NCI-H1417 treated with DMSO at 0.1 percent for 48 hours (cell line): ENCODE measurements at places on chromosomes 3 and 15.

GRCh38 chr3:98003306-98003969, 31.2 kb upstream of the RIOX2 start:
- no peak for DNase-seq

GRCh38 chr3:53166206-53166605, 5.2 kb downstream of the PRKCD start:
- DNase-seq: no peak

- DNase-seq: no peak
Observed at GRCh38 chr3:148791920-148792319, 35.7 kb upstream of the CPB1 start.

GRCh38 chr3:119657887-119658702, 2.3 kb downstream of the POPDC2 start:
- DNase-seq: no peak

GRCh38 chr15:48962662-48963523, 826 bp downstream of the SHC4 start:
- DNase-seq: no peak

GRCh38 chr3:141231952-141232823, 563 bp downstream of the PXYLP1 start:
- DNase-seq: no peak

DNA sequence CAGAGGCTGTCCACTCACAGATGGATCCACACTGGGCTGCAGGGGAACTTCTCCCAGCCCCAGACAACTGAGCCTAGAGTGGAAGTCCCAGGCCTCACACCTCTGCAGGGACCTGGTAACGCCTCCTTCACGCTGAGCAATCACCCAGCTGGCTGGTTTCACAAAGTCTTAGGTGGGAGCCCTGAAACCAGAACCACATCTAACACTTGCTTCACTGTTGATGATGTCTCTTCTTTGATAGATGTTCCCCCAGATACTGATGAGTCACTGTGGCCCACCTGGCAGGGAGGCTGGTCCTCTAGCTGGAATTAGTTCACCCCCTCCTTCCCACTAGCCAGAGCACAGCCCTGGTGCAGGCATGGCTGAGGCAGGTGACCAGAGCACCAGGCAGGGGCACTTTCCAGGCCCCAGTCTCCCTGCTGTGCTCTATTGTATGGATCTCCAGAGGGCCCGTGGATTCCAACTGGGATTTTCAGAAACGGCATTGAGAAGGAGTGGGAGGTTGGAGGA, 33.5 kb downstream of the MYL3 start:
- DNase-seq: no peak

DNA sequence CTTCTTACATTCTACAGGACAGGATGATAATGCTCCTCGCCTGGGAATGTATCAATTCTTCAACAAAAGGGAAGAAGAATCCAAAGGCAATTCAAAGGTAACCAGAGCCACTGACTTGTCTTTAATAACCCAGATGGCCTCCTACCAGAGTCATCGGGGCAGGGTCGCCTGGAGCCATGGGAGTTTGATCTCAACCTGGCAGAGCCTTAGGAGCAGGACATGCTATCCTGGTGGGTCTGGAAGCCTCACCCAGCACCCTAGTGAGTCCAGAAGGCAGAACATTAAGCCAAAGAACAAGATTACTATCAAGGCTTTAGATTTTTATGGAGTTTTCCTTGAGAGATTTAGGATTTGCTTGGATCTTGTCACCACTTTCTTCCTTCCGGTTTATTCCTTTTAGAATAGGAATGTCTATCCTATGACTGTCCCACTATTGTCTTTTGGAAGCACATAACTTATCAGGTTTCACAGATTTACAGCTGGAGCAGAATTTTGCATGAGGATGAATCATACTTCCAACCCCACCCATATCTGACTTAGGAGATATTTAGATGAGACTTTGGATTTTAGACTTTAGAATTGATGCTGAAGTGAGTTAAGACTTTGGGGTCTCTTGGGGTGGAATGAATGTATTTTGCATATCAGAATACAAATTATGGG, 330.3 kb upstream of the GOLIM4 start:
- no peak for DNase-seq

DNA sequence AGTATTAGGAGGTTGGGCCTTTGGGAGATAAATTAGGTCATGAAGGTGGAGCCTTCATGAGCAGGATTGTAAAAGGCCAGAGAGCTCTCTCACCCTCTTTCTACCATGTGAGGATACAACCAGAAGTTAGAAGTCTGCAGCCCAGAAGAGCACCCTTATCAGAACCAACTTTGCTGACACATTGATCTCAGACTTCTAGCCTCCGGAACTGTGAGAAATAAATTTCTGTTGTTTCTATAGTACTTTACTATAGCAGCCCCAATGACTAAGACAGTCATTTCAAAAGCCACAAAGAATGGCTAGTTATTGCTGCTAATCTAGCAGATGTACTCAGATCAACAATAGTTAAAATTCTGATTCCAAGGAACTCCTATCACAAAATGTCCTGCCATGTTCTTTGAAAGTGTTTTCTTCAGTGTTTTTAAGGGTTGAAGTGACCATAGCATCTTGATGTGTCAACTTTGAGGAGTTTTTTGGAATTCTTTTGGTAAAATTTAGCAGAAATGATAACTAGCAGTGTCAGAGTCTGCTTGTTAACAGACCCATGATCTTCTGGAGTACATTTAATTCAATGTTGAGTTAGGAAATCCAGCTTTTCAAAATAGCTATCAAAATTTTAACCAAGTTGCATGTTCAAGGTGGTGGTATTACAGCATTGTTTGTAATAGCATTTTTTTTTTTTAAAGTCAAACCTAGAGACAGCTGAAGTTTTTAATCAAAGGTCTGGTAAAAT, 10.3 kb downstream of the DZIP3 start:
- DNase-seq: no peak

DNA sequence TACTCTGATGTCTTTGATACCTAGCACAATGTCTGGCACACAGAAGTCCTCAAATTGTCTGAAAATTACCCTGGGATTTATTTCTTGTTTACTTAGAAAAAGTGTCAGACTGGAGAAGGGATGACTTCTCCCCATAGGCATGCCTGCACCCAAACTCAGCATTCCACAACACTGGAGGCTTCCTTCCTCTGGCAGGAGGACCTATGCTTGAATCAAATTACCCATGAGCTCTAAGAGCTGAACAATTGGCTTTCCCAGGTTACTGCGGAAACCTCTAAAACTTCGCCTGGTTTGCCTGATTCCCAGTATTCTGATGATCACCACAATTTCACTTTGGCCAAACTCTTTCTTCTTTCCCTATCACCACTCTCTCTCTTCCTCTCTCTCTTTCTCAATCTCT, 217.4 kb downstream of the DIPK2A start:
- DNase-seq: no peak

GRCh38 chr3:194312186-194312742, 38.9 kb downstream of the CPN2 start:
- no peak for DNase-seq

DNA sequence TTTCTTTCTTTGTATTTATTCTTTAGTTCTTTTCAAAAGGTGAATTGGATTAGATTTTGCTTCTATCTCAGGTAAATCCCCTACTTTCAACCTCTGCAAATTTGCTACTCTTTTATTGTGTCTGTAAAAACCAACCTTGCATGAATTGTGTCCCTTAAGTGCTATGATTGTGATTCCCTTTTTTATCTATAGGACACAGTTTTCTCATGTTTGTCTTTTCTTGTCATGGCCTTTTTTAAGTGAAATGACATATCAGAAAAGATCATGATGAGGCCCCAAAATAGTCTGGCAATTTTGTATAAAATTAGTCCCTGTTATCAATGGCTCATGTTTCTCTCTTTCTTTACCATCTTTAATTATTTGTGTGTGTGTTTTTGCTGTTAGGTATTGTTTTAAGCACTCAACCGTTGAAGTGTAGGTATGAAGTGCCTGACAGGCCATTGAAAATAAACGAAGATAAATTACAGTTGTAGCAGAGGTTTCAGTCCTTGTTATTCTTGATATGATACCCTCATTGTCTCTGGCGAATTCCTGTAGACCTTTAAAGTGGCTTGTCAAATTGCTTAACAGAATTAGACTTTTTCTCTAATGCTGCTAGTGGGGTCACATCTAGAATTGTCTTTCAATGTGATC, 184.3 kb downstream of the UBE2E2 start:
- DNase-seq: no peak

DNA sequence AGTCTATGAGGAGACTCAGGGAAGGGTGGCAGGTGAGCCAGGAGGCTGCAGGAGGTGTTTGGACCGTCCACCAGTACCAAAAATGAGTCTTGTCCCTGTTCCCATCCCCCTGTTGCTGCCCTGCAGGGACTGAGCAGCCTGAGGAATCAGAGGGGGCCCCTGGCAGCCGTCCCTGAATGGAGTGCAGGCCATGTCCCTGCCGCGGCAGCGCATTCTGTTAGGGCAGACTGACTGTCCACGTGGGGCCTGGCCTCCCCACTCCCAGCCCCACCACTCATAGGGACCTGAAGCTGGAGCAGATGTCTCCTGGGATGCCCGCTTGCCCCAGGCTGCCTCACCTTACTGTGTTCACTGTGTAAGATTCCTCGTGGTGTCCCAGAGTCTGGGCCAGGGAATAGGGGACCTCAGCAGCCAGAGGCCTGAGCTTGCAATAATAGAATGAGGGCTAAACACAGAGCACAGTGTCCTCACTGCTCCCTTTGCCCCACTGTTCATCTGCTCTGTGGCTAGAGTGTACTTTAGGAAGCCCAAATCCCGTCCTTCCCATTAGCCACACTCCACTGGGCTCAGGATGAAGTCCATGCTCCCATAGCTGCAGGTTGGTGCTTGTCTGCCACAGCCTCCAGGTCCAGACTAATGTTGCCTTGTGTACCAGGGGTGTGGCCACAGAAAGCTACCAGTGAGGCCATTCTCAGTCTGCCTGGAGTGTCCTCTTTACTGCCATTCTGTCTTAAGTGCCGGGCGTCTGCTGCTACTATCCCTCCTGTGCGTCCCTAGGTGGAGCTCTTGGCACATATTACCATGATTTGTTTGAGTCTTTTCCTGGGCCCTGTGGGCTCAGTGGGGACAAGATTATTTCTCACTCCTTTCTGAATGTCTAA, 63.2 kb downstream of the HCN4 start:
- DNase-seq: peak; percentile 68

DNA sequence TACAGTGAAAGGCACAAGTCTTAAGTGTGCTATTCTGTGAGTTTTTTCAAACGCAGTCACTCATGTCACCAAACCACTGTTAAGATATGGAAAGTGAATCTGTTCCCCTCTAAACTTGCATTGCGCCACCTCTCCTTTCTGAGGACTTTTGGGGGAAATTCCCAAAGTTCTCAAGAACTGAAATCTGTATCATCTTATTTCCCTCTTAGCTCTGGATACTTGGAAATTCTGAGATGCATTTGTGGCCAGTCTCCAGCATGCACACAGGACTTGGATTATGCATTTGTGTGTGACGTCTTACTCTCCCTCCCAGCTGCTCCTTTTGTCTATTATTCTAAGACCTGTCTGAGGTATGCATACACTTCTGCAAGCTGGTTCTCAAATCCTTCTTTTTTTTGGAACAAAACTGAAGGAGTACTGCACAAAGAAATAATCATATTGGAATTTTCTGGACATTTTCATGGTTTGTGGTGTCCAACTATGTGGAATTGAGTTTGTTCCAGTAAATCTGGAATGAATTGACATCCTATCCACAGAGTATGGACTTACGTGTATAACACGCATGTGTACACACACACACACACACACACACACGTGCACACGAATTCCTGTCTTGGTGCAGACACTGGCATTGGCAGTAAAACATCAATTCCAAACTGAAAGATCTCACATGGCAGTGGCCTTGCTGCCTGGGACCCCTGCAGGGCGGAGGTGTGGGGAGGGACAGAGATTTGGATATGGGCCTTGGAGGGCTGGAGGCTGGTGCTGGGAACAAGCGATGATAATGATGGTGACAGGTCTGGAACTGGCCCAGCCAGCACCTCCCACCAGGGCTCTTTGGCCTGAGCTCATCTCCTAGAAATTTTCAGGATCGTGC, 8.2 kb upstream of the LCTL start:
- no peak for DNase-seq
